ENCODE measurements at places on chromosomes 4 and X.

- DNase-seq, result no peak
These were observed 1.2 kb downstream of the CTSO start for GRCh38 chr4:155952501-155952901.

GRCh38 chr4:79273915-79274314, 51.9 kb downstream of the NAA11 start:
- no peak for DNase-seq

GRCh38 chr4:19879330-19879729, 372.4 kb upstream of the SLIT2 start:
- no peak for DNase-seq

- no peak for DNase-seq
These were observed 61.8 kb downstream of the BRWD3 start for GRCh38 chrX:80747832-80748231.

DNA sequence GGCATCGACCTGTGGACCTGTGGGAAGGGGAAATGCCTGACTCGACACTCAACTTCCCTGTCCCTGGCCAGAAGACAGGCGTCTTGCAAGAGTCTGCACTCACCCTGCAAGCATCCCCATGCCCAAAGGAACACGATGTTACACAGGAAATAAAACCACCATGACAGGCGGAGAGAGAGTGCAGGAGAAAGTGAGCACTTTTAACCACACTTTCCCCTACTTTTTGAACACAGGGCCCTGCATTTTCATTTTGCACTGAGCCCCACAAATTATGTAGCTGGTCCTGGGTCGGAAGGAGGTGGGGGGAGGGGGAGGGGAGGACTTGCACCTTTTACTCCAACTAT, 13.8 kb upstream of the MAN2B2 start:
- DNase-seq, result no peak

DNA sequence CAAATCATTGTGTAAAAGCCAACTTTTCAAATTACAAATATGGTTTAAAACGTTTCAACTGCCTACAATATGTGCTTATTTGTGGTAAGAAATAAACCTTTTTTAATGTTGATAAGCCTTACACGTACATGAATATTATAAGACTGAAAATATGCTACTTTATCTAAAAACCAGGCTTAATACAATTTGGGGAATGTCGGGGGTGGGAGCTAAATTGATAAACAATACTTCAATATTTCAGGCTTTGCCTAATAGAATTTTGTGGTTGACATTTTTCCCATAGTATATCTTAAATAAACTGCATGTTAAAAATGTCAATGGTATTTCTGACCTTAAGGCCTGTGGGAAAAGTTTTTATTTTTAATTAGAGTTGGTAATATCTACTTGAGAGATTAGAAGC, 69.8 kb upstream of the SLIT2 start:
- DNase-seq, result no peak

DNA sequence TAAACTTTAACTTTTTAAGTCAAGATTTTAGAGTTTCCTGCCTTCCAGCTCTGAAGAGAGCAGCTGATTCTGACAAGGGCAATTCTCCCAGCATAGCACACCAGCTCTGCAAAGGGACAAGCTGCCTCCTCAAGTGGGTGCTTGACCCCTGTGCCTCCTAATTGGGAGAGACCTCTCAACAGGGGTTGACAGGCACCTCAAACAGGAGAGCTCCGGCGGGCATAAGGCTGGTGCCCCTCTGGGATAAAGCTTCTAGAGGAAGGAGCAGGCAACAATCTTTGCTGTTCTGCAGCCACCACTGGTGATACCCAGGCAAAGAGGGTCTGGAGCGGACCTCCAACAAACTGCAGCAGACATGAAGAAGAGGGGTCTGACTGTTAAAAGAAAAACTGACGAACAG, 872.9 kb upstream of the PCDH10 start:
- DNase-seq, result no peak

- DNase-seq, result no peak
These were observed 1.3 kb downstream of the LPAR4 start for GRCh38 chrX:78748846-78749245.

DNA sequence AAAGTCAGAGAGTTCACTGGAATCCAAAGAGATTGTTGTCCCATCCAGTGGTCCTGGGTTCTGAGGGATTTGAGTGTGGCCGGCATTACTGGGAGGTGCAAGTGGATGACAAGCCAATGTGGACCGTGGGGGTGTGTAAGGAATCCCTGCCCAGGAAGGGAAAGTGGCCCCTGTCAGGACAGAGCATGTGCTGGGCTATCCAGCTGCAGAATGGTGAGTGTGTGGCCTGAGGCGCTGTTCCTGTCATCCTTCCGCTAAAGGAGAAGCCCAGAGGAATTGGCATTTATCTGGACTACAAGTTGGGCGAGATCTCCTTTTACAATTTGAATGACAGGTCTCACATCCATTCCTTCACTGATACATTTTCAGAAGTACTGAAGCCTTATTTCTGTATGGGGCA, 20.4 kb upstream of the TRIM60 start:
- DNase-seq, result no peak

- no peak for DNase-seq
These were observed 246.9 kb upstream of the GIMD1 start for GRCh38 chr4:106615410-106615945.

DNA sequence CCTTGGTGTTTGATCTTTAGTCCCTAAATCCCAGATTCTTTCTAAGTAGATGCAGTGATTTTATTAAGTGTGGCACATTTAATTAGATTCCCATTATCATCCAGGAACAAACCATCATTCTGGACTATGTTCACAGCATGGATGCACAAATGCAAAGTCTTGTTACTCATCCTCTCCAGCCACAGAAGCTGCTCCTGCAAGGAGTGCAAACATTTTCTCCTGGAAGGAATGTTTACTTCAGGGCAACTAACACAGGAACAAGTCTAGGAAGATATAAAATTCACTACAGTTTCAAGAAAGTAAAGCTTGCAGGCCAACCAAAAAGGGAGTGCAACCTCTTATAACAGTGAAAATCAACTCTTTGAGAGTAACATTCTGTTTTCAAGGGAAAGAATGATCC, 106.0 kb downstream of the IQCM start:
- no peak for DNase-seq

- no peak for DNase-seq
These were observed 21.4 kb downstream of the MAOB start for GRCh38 chrX:43860646-43861370.

DNA sequence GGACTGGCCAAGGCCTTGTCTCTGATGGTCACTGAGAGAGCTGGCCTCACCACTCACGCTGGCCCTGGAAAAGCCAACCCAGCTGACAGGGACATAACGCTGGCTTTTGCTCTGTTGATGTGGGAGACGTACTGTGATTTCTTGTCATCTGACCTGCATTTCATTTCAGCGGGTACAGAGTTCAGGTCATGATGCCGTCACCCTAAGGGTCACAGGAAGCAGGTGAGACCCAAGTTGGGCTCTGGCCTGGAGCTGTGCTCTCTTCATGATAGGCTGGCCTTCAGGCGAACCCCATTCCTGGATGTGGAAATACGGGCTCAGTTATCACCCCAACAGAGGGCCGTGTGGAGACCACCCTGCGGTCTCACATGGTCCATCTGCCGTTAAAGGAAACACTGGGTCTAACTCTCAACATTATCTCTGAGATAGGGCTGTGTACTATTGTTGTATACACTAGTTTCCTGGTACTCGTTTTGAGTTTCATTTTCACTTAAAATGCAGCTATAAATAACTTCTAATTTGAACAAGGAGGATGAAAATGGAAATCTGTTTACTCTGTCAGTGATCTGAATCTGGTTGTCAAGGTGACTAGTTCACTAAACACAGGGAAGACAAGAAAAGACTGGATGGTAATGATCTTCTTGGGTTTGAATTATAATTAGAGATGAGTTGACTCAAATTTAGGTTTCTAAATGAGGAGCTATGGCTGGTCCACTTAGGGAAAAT, 89.1 kb downstream of the TBC1D9 start:
- DNase-seq, result no peak

DNA sequence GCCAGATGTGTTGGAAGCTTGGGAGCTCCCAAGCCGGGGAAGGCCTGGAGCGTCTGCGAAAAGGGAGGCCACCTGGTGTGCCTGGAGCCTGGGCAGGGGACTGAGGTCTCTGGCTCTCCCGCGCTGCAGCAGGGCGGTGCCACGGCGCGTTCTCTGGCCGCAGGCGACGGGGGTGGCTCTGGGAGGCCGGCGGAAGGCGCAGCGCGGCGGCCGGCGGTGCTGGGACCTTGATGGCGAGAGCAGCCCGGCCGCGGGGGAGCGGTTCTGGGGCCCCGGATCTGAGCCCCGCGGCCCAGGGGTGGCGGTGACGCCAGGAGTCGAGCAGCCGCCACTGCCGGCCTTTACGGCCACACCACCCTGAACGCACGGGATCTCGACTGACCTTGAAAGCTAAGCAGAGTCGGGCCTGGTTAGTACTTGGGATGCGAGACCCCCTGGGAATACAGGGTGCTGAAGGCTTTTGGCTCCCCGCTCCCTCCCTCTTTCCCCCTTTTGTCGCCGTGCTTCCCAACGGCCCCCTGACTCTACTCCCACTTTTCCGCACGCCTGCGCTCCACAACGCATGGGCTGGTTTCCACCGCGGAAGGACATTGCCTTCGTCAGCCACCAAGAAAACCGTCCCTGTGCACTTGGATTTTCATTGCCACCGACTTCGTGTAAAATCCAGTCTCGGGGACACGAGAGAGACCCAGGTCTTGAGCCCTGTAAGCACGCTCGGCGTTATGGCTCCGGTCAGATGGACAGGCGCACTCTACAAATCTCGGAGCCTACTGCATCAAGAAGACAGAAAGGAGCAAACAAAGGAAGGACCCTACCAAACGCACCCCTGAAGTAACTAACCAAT, 9.5 kb downstream of the FRG2 start:
- DNase-seq, result no peak

- no peak for DNase-seq
These were observed 613.3 kb downstream of the BCOR start for GRCh38 chrX:39484159-39485068.

- no peak for DNase-seq
These were observed 23.3 kb upstream of the PPP2R2C start for GRCh38 chr4:6495736-6496135.

GRCh38 chr4:8433136-8433535, 7.4 kb downstream of the ACOX3 start:
- no peak for DNase-seq

- DNase-seq, result peak; percentile 43
These were observed 134.5 kb upstream of the KLF3 start for GRCh38 chr4:38529189-38530115.

DNA sequence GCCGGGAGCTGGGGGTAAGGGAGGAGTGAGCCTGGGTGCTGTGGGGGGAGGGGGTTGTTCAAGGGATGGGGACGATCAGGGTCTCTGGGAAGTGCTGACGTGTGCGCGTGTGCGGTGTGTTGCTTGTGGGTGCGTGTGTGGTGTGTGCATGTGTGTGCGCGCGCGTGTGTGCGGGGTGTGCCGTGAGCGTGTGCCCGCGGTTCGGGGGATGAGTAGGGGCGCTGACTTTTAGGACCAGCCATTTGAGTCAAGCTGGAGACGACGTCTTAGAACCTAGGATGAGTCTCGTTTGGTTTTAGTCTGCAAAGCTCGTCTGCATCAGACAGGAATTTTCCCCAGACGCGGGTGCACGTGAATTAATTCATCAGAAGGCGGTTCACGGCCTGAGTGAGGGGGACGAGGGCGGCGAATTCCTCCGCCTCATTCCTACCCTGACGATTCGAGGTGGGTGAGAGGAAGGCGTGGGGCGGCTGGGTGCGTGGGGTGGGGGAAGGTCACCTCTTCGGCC, 950 bp upstream of the TMEM271 start:
- DNase-seq, result no peak

- DNase-seq, result no peak
These were observed 919.6 kb upstream of the DIAPH2 start for GRCh38 chrX:95764972-95765451.

DNA sequence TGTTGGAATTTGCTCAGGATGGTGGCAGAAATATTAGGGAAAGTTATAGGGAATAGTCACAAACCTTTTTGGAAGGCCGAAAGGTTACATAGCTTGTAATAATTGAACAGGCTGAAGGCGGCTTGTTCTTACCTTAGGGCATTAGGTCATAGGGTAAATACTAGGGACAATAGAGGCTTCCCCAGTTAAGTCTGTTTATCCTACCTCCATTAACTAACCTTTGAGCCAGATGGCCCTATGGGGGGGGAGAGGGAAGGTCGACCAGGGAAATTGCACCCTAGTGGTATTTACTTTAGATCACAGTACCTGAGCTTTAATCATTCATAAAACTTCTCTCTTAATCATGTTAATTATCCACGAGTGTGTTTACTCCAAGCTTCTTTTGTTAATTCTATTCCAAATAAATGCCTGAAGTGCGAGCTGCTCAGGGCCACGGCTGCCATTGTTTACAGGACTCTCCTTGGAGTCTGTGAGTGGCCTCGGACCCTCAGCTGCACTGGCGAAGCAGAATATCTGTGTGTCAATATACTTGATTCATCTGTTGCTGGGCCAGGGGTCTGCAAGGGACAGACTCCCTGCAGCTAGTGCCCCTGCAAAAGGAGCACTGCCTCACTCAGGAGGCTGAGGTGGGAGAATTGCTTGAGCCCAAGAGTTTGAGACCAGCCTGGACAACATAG, 22.9 kb downstream of the PAGE2 start:
- DNase-seq, result no peak

- no peak for DNase-seq
These were observed 15.1 kb downstream of the TEC start for GRCh38 chr4:48254381-48255071.

DNA sequence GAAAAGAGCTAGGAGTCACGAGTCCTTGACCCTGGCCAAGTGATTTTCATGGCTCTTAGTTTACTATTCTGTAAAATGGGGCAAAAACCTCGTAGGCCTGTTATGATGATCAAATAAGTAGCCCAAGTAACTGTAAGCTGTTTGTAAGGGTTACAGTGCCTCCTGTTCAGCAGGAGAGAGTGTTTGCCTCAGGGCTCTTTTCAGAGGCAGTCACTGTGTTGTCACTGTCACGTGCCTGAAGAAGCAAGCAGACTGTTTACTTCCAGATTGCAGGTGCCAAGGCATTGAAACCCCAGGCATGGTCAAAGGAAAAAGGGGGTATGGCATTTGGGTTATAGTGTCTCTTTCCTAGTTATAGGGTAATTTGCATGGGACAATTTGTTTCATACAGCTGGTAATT, 4.5 kb downstream of the RAB39B start:
- no peak for DNase-seq

- DNase-seq, result no peak
These were observed 432.1 kb upstream of the NR3C2 start for GRCh38 chr4:148874331-148874730.

GRCh38 chr4:83381173-83381572, 46.5 kb upstream of the HPSE start:
- no peak for DNase-seq

DNA sequence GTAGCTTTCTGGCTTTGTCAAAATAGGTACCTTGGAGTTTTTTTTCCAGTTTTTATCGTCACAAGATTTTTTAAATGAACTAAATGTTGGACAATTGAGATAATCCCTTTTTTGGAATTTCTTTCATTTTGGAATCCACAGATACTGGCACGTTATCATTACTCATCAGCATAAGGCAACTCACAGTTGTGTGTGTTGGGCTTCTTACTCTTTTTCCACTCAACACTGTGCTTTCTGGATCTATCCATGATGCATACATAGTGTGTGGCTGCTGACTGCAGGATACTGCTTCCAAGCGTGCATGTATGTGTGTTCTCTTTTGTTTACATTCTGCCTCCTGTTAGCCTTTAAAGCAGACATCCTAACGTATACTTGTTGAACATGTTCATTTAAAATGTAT, 113.5 kb upstream of the FAM9A start:
- no peak for DNase-seq

GRCh38 chr4:48079972-48080391, 54.1 kb downstream of the TXK start:
- no peak for DNase-seq

- DNase-seq, result no peak
These were observed 27.5 kb downstream of the POU3F4 start for GRCh38 chrX:83535417-83536196.

All from stimulated activated naive CD4-positive, alpha-beta T cell (primary cell).